Activated CD4-positive, alpha-beta T cell treated with anti-CD3 and anti-CD28 coated beads, Interleukin-2, Interleukin-4, amounts not matched to agents 100 ng/mL and 50 ng/mL, durations not matched to agents 16 hours and 8 hours (primary cell): ENCODE measurements at places on chromosomes 1 and 21.
A peak's percentile ranks its signal among the peaks of the same experiment; 100 is the strongest.

DNA sequence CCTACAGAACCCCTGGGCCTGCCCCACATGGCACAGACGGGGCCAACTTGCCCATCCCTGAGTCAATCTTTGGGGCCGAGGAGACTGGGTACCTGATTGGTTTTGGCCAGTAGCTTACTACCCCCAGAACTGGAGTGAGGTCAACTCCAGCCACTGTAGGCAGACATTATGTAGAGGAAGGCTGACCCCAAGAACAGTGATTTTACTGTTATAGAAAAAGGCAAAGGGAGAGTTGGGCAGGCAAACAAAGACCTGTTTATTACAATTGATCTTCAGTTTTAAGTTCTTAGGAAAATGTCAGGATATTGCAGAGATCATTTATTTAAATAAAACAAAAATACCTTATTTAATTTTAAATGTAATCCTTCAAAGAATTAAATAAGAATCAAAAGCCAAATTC is 653.8 kb downstream of the NPHP4 start:
- no peak for DNase-seq

- DNase-seq: no peak
Observed at GRCh38 chr1:11505591-11506538, 26.9 kb downstream of the DISP3 start.

DNA sequence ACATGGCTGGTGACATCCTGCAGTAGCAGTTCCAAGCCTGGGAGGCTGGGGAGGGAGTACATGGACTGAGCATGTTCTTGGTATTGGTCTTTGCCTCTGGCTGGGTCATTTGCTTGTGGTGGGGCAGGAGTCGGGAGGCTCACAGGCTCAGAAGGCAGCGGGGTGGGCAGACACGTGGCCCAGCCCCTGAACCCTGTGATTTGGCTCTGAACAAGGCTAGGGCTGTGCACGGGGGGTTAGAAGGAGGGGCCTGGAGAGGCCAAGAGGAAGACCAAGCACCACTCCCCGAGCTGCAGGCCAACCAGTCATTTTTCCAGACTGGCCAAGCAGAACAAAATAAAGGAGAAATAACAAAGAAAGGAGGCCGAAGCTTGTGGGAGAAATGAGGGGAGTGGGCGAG is 9.7 kb upstream of the PRELP start:
- DNase-seq: no peak

DNA sequence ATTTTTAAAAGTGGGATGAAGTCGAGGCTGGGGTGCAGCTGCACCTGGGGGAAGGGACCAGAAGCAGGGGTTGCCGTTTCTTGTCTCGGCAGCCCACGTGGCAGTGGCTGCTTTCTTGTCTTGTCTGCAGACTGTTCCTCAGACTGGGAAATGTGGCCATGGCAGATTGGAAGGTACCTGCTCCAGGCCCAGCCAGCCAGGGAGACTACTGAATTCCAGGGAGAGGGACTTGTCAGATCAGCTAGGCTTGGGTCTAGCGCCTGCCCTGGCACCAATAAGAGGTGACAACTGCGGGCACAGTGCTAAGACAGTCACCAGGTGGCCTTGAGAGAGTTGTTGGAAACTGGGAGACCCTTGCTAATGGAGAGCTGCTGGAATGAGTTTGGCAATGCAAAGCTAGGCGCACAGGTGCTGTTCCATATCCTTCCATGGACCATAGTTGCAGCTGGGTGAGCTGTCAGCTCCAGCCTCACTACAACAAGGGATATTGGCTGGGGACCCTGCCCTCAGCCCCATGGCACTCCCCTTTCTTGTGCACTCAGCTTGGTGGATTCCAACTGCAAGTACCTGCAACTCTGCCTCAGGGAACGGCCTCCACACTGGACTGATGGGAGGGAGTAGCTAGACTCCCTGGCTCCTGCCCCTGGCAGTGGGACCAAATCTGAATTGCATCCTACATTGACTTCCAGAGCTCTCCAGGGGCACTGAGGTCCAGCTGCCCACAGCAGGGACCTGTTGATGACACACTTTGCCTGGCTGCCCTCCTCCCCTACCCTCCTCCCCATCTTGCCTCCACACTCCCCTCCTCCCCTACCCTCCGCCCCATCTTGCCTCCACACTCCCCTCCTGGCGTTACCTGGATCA is 9.9 kb upstream of the IL22RA1 start:
- no peak for DNase-seq

- no peak for DNase-seq
Observed at GRCh38 chr1:170214117-170215032, 68.6 kb downstream of the NTMT2 start.

DNA sequence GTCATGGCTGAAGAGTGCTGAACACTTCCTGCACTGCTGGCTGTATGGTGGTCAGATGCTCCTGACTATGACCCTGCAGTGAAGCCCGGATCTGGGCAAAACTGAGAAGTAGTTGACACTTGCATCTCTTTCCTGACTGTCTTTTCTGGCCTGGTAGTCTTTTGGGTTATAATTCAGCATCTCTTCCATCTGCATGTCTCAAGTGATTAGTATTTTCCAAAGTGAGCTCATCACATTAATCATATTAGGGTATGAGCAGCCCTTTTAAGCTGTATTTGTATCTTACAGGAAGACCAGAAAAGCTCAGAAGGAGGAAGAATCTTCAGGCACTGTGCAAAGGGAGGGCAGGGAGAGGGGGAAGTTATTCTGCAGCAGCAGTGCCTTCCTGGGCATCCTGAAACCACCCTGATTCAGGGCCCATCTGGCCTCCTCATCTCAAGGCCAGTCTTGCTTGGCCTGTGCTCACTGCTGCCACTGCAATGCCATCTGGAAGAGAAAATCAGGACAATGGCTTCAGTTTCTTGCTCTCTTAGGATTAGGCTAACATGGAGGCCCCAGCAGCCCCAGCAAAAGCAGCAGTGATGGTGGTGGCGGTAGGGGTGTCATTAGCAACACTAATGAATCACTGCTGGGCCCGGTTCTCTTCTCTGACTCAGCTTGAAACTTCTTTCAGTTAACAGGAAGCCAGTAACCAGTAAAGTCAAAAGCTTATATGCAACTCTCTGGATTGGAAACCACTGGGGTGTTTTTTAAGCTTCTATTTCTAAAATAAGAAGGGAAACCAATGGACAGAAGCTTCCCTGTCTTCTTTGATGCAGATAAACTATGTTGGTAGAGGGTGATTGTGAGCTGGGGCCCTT is 63.3 kb upstream of the WDR26 start:
- DNase-seq: peak; percentile 93

GRCh38 chr1:207024202-207025145 is 8.1 kb downstream of the C1orf116 start:
- no peak for DNase-seq

DNA sequence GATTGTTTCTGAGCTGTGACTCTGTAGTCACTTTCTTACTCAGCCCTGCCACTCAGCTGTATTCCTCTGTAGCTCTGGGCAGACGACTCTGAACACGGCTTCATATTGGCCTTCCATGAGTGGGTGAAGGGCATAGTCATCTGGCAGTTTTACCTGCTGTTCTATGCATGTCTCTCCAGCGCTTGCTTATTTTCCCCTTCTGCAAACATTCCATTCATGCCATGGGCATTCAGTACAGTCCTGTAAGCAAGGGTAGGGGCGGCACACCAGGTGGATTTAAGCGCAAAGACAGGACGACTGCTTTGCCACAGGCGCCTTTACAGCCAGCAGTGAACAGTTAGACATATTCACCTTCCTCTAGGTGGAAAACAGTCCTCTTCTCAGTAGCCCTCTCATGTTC is 4.4 kb upstream of the WDR26 start:
- DNase-seq: no peak

DNA sequence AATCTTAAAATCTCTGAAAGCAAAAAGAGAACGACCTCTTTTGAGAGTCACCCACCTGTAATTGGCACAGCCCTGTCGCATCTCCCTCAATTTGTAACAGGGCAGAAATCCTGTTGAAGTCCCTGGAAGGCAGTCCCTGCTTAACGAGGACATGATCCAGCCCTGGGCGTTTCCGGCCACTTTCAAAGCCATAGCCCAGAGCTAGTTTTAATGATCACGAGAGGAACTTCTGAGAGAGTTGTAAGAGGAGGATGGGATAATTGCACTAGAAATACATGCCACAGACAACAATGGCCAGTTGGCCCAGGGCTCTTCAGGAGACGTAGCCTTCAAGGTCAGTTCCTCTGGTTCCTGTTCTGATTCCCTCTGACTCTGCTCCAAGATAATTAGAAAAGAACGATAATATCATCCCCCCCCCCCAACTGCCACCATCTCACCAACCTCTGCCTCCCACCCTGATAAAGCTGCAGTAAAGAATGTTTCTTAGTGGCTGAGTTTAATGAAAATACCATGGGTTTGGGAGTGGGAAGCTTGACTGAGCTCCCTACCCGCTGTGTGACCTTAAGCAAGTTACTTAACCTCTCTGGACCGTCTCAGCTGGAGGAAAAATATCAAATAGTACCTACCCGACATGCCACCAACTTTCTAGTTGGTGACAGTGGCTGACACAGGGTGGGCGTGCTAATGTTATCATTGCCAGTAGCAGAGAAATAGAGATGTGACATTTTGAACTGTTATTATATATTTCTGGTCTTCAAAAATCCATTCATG is 140.0 kb downstream of the OMA1 start:
- no peak for DNase-seq

GRCh38 chr21:42760951-42761751 is 107.7 kb downstream of the PDE9A start:
- no peak for DNase-seq

DNA sequence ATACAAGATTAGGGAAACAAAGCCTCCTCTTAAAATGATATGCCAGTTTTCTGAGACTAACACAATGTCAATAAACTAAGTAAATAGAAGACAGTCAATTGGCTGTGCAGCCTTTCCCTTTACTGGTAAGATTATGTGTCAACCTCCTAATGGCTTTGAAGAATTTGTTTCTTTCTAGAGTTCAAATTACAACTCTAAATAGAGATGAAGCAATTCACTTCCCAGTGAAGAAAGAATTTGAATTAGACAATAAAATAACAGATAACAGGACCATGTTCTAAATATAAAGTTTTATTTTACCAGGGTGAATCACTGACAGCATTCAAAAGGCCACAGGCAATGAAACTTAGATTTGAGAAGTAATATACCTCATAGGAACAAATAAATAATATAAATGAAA is 680.3 kb downstream of the PLA2G4A start:
- DNase-seq: no peak

- DNase-seq: no peak
Observed at GRCh38 chr1:15719381-15720120, 16.5 kb upstream of the SLC25A34 start.

- DNase-seq: peak; percentile 4
Observed at GRCh38 chr1:4267381-4268261, 367.5 kb upstream of the C1orf174 start.

GRCh38 chr1:157189986-157190982 is 52.1 kb upstream of the ETV3 start:
- no peak for DNase-seq
